ENCODE measurements at places on chromosomes 16 and 17.

GRCh38 chr16:84548971-84549844 lies 44.7 kb upstream of the MEAK7 start:
- no peak for DNase-seq

DNA sequence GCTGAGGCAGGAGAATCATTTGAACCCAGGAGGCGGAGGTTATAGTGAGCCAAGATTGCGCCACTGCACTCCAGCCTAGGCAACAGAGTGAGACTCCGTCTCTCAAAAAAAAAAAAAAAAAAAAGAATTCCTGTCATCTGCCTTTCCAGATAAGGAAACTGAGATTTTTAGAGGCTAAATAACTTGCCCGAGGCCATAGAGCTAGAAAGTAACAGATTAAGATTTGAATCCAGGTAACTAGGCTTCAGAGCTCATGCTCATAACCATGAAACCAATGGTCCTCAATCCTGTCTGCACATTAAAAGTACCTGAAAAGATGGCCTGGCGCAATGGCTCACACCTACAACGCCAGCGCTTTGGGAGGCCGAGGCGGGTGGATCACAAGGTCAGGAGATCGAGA lies 9.5 kb downstream of the NCBP3 start:
- no peak for DNase-seq

DNA sequence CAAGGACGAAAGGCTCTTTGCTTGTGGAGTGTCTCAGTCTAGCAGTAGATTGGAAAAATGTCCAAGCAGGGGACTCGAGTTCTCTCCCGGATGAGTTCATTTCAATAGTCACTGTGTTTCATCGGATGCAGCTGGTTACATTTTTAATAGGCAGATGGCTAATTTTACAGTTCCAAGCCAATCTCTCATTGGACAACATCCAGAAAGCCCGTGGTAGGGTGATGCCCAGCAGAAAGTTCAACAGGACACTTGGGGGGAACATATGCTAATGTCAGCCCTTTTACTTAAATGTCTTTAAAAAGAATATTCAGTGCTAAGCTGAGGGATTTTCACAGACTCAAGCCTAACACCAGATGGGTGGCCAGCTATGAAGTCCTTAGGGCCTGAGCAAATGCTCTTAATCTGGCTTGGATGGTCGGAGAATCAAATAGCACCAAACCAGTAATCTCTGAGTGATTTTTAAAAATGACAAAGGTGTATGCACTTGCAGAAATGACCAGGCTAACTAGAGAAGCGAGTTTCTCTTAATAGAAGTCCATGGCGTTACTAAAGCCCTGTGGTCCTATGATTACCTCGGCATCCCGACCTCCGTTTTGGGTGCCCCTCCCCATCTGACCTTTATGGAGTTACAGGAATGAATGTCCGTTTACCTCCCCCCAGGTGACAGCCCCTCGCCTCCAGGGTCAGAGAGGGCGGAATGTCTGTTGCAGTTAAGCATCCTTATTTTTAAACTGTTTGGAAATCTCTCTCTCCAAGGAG lies 289.2 kb upstream of the SALL1 start:
- no peak for DNase-seq

- DNase-seq = no peak
Measured at GRCh38 chr16:3050487-3050886, 4.1 kb downstream of the MMP25 start.

DNA sequence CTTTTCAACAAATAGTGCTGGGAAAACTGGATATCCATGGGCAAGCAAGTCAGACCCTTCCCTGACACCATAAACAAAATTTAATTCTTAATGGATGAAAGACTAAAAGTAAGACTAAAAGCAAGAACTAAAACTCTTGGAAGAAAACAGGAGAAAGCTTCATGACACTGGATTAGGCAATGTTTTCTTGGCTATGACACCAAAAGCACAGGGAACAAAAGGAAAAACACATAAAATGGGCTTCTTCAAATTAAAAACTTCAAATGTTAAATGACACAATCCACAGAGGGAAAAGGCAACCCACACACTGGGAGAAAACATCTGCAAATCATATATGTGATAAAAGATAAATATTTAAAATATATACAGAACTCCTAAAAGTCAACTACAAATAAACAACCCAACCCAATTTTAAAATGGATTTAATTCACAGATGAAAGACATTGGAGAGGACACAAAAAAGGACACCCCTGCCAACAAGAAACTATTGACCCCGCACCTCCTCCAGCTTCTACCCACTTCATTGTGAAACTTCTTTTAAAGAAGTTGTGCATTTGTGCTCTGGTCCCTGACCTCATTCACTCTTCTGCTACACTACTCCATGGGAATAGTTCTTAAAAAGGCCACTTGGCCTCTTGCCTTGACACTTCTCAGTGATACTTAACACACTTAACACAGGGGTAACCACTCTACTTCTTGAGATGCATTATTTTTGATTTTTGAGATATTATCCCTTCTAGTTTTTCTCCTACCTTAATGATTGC lies 80.3 kb downstream of the TRIM37 start:
- no peak for DNase-seq

DNA sequence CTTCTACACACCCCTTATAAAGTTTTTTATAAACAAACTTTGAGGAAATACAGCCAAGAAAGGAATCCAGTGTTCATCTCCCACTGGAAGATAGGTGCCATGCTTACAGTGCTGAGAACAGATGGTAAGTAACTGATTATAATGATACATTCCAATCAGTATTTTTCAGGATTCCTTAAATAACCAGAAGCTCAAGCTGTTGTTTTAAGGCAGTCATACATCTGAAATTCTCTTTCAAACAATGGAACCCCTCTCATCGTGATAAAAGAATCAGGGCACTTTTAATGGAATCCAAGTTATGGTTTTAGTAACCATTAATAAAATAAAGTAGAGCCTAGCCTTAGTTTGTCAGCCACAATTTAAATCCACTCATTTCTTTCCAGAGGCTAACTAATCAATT lies 56.1 kb upstream of the STAC2 start:
- peak; percentile 48 for DNase-seq

DNA sequence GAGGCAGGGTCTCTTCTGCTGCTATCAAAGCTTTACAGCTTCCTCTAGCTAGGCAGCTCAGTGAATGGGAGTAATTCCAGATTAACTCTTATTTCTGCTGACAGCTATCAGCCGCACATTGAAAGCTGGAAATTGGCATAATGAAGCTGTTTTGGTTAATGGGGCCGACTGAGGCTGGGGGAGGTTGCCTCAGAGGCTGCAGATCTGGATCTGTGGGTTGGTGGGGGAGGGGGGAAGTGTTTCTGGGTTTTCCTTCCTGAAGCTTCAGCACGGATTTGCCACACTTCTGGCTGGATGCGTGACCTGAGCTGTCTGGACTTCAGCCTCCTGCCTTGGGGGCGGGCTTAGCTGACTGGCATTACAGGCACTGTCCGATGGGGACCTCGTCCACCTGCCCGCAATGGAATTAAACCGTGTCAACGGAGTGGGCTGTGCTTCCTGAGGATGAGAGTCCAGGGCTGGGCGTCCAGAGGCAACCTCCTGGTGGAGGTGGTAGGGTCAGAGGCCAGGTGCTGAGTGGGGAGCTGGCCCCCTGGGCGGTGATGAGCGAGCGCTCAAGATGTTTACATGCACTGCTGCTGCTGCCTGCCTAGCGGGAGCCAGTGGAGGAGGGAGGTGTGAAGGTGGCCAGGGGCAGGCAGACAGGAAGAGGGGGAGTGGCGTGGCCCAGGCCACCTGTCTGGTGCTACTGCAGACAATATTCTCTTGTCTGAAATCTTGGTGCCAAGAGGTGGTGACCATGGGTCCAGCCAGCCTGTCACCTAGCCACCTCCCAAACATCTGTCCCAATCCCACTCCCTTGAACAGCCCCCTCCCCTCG lies 6.7 kb upstream of the ABCC3 start:
- DNase-seq = no peak

DNA sequence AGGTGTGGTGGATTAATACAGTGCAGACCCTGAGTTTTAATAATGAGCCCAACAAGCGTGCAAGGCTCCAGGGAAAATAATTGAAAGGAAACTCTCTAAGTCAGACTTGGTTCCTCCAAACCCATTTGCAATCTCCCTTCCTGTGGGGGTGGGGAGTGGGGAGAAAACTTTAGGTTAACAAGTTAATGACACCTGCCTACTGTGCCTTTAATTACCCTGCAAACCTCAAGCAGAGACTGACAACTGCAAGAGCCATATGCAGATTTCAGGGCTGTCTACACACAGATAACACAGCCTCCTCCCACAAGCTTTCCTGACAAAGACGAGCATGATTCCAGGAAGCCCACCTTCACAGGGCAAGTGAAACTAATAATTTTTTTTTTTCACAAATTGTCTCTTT lies 359.3 kb downstream of the HS3ST4 start:
- DNase-seq = no peak

- peak; percentile 63 for DNase-seq
Measured at GRCh38 chr16:75624921-75625334, 1.8 kb upstream of the ADAT1 start.

- no peak for DNase-seq
Measured at GRCh38 chr17:281365-281999, 71.1 kb downstream of the RPH3AL start.

- no peak for DNase-seq
Measured at GRCh38 chr17:17491031-17491471, 5.1 kb downstream of the RASD1 start.

- DNase-seq = peak; percentile 72
Measured at GRCh38 chr16:57802341-57803133, at the start of gene KIFC3. TSS of gene KIFC3 (minus strand) at chr16:57802491. CDS start at chr16:57798243, 4,248 bp downstream.

DNA sequence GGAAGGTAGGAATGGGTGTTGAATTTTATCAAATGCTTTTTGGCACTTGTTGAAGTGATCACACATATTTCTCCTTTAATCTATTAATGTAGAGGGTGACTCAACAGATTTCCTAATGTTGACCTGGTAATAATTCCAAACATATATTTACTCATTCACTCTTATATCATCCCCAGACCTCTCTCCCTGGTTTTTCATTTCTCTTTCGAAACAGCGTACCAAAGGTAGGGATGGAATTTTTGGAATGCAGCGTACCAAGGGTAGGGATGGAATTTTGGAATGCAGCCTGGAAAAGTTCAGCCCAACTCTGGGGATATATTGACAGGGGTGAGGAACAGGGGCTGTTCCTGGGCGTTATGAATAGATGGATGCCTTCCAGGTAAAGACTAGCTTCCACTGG lies 7.3 kb downstream of the KIF18B start:
- DNase-seq = no peak

DNA sequence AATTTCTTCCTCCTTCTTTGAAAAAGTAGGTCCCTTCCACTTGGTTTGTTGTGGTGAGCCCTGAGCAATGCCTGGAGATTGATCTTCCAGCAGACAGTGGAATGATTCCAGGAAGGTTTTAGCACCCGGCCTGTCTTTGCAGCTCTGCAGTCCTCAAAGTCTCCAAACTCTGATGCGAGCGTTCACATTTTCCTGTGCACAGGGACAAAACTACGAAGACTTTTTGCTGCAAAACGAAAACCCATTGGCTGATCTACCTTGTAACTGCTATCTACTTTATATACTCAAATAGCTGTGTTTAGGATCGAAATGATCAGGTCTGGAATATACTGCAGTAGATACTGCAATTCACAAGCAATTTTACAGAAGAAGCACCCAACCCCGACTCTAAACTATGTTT lies 21.7 kb downstream of the G6PC1 start:
- DNase-seq = no peak

DNA sequence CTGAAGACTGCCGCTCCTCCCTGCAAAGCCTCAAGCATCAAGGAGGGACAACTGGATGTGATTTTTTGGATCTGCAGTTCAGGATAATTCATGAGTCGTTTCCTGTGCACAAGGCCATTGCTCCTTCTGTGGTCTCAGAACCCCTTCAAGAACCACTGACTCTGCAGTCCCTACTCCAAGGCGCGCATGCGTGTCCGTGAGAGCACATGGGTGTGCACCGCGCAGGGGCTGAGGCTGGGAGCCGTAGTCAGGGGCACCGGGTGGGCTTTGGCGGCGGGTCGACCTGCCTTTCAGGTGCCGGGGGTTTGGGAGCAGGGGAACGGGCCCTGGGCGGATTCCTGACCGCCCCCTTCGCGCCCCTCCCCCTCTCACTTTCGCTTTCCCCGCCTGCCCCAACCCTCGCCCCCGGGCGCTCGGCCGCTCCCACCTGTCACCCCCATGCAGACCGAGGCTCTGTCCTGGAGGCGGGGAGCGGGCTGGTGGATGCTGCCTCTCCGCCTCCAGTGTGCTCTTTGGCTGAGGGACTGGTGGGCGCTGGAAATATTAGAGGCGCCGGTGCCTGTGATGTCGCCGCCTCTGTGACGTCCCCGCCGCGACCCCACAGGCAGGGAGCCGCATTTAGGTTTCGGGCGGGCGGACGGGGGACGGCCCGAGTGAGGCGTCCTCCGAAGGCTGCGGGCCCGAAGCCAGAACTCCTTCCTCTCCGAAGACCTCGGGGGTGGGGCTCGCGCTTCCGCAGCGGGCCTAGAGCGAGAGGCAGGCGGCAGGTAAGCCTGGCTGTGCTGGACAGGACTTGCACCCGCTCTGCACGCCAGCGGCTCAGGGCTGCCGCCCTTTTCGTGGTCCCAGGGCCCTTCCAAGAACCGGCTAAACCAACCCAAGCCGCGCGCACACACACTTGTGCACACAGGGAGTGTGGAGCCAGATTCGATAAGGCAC lies at the start of gene SPATA32:
Gene SPATA32, minus strand, starts transcription at position 518 of the 939 bp plus-strand sequence. Its CDS starts 78 bp downstream, at position 440.
- DNase-seq = peak; percentile 29

GRCh38 chr17:31509095-31509804 lies 117.8 kb downstream of the RAB11FIP4 start:
- no peak for DNase-seq

DNA sequence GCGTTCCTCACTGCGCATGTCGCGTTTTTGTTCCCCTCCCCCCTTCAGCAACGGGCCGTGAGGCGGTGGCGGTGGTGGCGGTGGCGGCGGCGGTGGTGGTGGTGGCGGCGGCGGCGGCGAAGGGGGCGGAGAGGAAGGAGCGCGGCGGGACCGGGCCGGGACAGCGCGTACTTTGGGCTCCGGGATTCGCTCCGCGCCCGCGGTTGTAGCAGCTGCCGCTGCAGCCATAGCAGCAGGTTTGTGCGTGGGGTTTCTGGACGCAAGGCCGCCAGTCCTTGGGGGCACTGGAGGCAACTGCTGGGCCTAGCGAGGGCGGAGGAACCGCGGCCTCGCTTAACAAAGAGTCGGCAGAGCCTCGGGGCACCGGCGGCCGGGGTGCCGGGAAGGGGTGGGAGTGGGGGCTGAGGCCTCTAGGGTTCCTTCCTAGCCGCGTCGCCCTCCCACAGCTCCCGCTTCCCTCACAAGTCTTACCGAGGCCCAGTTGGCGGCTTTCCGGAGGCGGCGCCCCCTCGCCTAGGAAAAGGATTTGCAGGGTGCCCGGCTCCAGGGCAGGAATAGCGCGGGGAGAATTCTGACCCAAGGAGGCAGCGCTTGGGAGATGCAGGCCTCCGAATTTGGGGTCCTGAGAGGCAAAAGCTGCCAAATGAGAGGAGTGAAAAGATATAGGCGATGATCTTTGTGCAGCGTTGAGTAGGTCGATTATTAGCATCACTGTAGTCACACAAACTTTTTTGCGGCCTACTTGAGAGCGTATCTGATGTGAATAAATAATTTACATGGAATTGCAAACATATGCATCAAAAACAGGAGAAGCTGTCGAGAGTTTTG lies at the start of gene DDX42:
Gene DDX42, plus strand, starts transcription at position 30 of the 828 bp plus-strand sequence. CDS start 12,880 bp downstream, outside the sequence.
- DNase-seq = peak; percentile 54

DNA sequence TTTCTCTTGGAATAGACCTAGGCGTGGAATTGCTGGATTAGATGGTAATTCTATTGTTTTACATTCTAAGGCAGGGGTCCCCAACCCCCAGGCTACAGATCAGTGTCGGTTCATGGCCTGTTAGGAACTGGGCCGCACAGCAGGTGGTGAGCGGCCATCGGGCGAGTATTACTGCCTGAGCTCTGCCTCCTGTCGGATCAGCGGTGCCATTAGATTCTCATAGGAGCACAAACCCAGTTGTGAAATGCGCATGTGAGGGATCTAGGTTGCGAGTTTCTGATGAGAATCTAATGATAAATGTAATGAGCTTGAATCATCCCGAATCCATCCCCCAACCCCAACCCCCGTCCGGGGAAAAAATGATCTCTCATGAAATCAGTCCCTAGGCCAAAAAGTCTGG lies 23.0 kb downstream of the NLRC5 start:
- DNase-seq = no peak

Measured in IMR-90 (cell line).